CMK (cell line): ENCODE measurements at places on chromosomes 13 and 19.

DNA sequence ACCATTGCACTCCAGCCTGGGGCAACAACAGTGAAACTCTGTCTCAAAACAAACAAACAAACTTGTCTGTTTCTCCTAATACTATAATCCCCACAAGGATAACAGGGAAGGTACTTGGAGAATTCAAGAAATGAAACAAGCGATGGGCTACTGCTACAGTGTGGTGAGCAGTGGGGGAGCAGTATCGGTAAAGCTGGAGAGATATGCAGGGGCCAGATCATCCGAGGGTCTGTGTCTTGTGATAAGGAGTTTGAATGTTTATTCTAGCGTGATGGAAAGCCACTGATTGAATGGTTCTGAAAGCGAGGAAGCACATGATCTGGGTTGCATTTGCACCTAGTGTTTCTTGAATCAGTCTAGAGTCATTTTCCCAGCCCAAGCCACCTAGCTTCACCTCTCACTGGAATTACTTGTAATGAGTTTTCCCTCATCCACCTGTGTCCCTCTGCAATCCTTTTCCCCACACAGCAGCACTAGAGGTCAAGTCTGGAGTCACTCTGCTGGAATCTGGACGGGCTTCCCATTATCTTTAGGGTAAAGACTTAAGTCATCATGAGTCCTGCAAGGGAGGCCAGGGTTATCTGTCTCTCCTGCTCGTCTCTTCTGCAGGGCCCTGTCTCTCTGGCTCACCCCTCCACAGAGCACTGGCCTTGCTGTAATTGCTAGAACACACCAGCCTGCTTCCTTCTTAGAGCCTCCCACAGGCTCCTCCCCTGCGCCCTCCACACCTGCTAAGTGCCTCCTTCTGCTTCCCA, 162.3 kb downstream of the KLF5 start:
- DNase-seq, result no peak

DNA sequence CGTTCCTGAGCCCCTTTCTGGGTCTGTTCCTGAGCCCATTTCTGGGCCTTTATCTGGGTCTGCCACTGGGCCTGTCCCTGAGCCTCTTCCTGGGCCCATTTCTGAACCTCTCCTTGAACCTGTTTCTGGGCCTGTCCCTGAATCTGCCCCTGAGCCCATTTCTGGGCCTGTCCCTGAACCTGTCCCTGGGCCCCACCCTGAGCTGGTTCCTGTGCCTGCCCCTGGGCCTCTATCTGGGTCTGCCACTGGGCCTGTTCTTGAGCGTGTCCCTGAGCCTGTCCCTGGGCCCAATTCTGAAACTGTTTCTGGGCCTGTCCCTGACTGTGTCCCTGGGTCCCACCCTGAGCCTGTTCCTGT, 40.4 kb upstream of the GRTP1 start:
- DNase-seq, result no peak

DNA sequence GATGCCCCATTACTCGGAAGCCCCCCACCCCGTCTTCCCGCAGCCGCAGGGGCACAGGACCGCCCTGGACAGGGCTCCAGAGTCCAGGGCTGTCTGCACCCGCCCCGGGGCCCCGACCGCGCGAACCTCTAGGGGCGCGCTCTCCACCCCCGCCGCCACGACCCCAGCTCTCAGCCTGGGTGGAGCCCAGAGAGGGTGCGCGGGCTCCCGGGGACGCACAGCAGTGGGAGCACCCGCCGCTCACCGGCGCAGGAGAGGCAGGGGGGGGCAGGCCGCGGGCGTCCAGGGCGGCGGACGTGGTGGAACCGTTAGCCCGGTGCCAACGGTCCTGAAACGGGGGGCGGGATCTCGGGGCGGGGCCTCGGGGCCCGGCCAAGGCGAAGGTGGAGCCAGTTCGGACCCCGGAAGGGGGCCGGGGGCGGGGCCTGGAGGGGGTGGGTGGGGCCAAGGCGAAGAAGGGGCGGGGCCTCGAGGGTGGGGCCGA, at the start of gene ATP8B3:
ATP8B3 (minus strand) TSS at position 335 of the 484 bp plus-strand sequence. CDS start 540 bp downstream, outside the sequence.
- DNase-seq, result no peak

GRCh38 chr13:43916828-43917227, 37.1 kb downstream of the LACC1 start:
- no peak for DNase-seq

- DNase-seq, result no peak
Measured at GRCh38 chr13:110137680-110138009, 169.3 kb downstream of the COL4A1 start.

DNA sequence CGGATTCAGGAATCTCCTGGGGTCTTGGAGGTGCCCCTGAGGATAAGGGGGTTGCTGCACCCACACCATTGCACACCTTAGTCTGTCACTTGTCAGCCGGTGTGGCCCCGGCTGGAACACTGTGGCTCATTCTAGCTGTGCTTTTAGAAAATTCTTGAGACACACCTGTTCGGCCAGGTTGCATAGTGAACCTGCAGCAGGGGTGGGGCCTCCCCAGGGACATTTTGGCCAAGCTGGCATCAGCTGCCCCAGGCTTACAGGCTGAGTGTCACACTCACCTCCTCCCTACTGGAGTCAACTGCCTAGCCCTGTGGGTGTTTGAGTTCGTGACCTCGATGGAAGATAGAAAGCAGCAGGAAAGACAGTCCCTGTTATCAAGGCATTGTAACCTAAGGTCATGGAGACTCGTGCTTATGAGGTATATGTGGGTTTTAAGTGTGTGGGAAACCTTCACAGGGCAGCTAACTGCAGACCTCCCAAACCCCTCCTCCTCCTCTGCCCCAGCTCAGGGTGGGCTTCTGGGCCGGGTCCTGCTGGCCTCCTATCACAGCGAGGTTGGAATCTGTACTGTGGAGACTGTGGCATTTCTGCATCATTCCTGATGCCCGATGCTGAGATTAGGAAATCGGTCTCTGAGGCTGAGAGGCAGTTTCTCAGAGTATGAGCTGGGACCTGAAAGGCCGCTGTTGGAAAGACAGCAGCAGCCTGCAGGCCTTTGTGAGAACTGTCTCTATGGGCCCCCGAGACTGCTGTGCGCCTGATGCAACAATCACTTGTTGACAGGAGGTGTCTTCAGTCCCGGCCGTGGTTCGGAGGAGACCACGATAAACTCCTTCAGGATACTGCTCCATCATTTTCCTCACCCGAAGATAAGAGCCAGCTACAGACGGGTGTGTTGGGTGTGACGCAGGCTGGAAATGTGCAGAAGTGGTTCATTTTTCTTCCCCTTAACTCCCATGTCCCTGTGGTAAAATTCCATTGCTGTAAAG, 72.2 kb downstream of the ATP11A start:
- DNase-seq, result peak; percentile 8

GRCh38 chr13:26112843-26113242, 61.0 kb upstream of the SHISA2 start:
- DNase-seq, result no peak

GRCh38 chr13:25881971-25882451, 169.8 kb downstream of the SHISA2 start:
- DNase-seq, result no peak

DNA sequence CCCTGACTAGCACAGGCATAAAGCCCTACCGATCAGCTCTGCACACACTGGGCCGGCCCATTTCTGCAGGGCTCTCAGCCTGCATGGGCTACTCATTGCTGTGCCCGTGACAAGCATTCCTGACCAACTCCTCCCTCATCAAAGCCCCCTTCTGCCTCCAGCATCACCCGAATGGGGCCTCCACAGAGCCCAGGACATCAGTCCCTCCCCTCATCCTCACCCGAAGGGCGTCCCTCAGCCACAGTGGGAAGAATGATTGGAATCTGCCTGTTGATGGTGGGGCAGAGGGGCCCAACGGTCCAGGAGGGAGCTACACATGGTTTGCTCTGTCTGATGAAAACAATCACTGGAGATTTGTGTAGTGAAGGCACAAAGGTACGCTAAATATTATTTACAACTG, 43.8 kb downstream of the SERP2 start:
- no peak for DNase-seq

- DNase-seq, result no peak
Measured at GRCh38 chr13:61339054-61339621, 76.5 kb downstream of the PCDH20 start.

GRCh38 chr19:4390567-4391305, 9.6 kb downstream of the SH3GL1 start:
- DNase-seq, result no peak

GRCh38 chr13:76621705-76622104, 264.5 kb downstream of the KCTD12 start:
- DNase-seq, result no peak

DNA sequence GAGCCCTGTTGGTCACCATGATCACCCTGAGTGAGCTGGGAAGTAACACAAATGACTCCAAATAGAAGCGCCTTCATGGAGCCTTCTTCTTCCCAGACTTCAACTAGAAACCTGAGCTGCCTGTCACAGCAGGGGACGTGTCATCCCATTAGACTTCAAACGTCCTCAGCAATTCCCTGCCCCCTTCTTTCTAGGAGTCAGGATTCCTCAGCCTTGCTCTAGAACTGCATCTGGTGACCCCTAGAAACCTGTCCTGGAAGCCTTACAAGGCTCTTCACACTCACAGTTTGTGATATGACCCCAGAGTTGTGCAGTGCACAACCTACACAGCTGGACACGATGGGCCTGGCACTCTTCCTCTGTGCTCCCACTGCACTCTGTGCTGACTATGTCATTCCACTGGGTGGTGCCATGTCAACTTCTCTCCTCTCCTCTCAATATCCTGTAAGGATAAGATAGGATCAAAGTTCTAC, 23.6 kb upstream of the TTYH1 start:
- DNase-seq, result no peak

- DNase-seq, result no peak
Measured at GRCh38 chr13:80906860-80907259, 565.9 kb upstream of the SPRY2 start.

GRCh38 chr19:35718345-35719041, 690 bp downstream of the KMT2B start:
- no peak for DNase-seq

DNA sequence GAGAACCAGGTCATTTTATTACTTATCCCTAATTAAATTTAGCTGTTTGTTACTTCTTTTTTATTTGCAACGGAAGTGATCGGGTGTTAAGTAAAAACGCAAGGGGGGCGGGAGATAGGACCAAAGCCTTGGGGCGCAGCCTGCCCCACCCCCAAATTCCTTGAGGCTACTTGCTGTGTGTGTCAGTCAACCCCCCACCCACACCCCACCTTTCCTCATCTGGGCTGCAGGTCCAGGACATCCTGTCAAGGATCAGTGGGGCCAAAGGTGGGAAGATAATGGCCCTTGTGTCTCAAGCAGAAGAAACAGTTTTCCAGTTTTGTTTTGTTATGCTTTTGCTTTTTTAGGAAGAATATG, 1.2 kb upstream of the FOXO1 start:
- no peak for DNase-seq

DNA sequence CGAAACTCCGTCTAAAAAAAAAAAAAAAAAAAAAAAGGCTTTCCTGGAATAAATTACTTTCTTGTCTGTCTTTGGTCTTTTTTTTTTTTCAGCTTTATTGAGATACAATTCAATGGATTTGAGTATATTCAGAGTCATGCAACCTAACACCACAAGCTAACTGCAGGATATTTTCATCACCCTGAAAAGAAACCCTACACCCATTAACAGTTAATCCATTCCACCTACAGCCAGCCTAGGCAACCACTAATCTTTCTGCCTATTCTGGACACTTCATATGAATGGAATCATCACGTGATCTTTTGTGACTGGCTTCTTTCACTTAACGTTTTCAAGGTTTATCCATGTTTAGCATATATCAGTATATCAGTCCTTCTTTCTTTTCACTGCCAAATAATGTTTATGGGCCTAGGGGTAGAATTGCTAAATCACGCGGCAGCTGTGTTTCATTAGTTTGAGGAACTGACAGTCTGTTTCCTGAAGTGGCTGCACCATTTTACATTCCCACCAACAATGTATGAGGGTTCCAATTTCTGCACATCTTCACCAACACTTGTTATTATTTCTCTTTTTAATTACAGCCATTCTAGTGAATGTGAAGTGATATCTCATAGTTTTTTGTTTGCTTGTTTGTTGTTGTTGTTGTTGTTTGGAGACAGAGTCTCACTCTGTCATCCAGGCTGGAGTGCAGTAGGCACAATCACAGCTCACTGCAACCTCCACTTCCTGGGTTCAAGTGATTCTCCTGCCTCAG, 19.9 kb downstream of the LRFN3 start:
- DNase-seq, result no peak

DNA sequence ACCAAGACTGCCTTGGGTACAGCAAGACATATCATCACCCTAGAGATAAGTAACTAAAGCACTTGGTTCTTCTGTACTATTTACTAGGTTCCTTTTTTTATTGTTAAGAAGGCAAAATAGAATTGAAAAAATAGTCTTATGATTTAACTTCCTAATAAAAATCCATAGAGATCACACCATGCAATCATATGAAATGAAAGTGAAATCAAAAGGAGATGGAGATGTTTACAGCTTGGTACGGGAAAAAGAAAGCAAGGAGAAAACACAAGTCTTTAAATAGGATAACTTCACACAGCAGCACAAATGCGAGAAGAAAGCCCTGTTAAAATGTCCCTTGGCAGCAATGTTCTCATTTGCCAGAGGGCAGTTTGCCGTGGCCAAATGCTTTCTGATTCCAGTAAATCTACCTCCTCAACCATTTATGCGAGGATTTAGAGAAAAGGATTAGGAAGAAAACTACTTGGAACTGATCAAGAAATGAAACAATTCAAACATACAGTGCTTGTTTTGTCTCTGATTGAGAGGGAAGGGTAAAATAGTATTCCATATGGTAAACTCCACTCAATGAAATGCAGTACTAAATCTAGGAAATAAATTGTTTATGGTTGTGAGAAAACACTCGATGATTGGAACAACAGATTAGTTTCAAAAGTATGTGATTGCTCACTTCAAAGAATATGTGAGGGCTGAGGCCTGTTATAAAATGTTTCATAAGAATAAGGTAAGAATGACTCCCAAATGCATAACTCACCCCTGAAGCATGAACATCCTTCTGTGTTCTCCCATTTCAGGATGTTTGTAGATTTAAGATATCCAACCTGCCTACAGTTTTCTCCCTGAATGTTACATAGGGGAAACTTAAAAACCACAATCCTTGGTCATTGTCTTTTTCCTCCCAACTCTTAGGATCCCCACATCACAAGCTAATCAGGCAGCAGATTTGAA, 487.8 kb downstream of the DACH1 start:
- no peak for DNase-seq

GRCh38 chr19:1584500-1585242, 8.0 kb downstream of the MBD3 start:
- no peak for DNase-seq

GRCh38 chr13:40101708-40102359, 446.4 kb downstream of the COG6 start:
- no peak for DNase-seq

GRCh38 chr19:44626048-44626624, 12.8 kb downstream of the IGSF23 start:
- no peak for DNase-seq

GRCh38 chr13:49366841-49367240, 77.0 kb downstream of the CAB39L start:
- no peak for DNase-seq

- DNase-seq, result no peak
Measured at GRCh38 chr19:40693150-40693788, 2.8 kb upstream of the NUMBL start.

DNA sequence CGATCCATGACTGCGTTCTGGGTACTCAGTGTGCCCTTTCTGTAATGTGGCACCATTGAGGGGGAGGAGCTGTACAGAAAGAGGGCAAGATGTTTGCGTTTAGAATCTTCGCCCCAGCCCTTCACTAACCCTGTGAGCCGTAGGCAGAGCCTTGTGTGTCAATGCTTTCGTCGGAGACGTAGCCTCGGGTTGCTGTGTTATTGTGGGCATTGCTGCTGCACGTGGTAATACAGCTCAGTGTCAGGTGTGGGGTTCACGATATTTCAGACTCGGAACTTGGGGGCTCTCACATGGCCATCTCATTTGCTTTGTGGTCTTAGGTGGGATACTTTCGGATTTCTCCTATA, 6.1 kb downstream of the RPS9 start:
- no peak for DNase-seq
